DND-41 (cell line): ENCODE measurements at places on chromosomes 1 and 21.

GRCh38 chr1:163357378-163357777, 35.6 kb downstream of the NUF2 start:
- no peak for DNase-seq

DNA sequence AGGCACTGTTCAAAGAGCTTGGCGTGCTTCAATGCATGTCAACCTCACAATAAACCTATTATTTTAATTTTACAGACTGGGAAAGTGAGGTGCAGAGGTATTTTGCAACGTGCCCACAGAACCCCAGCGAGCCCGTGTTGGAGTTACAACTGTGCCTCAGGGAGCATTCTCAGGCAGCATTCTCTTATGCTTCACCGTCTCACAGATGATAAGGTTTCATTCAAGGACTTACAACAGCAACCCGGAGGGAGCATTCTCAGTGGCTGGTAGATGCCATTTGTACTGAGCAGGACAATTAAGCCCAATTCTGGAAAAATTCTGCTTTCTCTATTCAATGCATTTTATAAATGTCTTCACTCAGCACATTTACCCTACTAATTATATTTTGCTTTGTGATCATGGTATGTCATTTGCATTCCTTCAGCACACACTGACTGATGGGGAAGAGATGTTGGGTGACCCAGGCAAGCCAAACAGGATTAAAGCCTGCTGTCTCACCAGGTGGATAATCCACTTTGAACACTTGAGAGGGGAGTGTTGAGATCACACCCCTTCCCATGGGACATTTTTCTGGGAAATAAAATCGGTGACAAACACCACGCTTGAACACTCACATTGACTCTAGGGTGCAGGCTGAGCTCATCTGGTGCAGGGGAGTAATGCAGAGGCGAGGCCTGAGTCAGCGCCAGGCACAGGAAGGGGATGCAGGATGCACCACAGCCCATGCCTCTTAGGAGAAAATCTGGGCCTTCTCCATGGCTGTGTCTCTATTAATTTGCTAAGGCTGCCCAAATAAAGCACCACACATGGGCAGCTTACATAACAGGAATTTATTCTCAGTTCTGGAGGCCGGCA, 113.9 kb downstream of the CLIC6 start:
- DNase-seq: no peak

- DNase-seq: no peak
Observed at GRCh38 chr1:226989085-226989920, 49.2 kb downstream of the COQ8A start.

GRCh38 chr1:2090216-2090890, 40.1 kb downstream of the PRKCZ start:
- no peak for DNase-seq

DNA sequence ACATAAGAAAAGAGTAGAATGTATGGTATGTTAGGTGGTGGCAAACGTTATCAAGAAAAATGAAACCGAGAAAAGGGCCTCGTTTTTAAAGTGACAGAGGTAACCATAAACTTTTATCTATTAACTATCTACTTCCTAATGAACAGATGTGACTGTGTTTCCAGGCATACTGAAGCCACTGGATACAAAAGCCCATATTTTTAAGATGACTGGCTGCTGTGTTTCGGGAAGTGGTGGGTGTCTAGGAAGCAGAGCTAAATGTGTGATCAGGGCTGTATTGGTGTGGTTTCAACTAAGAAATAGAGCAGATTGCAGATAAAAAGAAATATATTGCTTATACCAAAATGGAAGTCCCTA, 71.8 kb downstream of the CHRM3 start:
- DNase-seq: no peak

DNA sequence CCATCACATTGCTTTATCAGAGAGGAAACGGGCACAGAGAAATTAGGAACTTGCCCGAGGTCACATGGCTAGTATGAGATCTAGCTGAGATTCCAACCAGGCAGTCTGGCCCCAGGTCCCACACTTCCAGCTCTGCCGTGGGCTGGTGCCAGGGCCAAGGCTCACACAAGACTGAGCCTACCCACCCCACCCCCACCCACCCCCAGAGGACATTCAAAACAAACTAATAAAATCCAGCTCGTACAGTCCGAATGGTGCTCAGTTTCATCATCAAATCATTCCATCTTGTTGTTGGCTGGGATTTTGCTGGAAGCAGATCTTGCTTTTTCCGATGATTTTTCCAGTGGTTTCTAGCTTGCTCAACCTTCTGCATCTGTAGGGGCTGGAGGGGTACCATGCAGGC, 27.9 kb downstream of the MATN1 start:
- no peak for DNase-seq

GRCh38 chr1:233229288-233229687, 66.2 kb downstream of the PCNX2 start:
- DNase-seq: no peak

GRCh38 chr1:167728818-167729410, 7.1 kb downstream of the MPZL1 start:
- DNase-seq: no peak

DNA sequence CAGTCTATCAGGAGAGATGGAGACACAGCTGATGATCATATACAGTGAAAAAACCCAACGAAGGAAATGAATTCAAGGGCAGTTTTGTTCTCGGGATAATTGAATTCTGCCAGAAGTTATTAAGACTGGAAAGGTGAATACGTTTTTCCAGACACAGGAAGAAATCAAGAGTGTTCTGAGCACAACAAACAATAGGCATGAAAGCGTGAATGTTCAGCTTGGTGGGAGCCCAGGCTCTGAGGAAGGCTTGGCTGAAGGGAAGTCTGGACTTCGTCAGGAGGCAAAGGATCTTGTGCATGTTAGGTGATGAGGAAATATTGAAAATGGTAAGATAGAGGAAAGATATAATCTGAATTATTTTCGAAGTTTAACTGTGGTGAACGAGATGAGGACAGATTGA, 50.4 kb downstream of the CYYR1 start:
- DNase-seq: no peak

DNA sequence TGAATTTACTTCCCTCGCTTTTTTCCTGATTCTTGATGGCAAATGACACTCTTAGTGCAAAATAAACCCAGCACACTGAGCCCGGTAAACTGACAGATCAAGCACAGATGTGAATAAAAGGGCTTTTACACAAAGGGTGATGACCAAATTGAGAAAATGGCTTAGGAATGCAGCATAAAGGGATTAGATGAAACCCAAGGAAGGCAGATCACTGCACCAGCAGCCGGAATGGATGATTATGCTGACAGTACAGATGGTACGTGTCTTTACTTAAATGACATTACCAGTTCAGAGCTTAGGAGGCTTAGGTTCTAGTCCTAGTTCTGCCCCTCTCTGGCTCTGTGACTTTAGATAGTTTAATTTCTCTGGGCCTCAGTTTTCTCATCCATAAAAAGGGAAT, 12.0 kb downstream of the PKP1 start:
- no peak for DNase-seq

DNA sequence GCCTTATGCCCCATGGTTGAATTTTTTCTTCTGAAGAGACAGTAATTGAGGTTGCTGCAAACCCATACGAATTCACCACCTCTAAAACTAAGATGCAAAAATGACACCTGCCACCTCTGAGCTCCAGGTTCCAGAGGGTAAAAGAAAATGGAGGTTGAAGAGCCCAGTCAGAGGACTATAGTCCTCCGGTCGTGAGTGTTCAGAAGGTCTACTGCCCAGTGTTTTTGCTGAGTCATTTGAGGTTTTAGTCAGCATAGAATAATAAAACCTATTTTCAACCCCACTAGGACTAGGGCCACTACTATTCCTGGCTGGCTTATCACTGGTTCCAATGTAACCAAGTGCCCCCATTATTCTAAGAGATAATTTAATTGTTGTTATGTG, 12.9 kb upstream of the SLAMF7 start:
- no peak for DNase-seq

GRCh38 chr21:25577424-25578055, 29.7 kb downstream of the MRPL39 start:
- no peak for DNase-seq

GRCh38 chr21:21039624-21040170, 41.5 kb downstream of the NCAM2 start:
- no peak for DNase-seq

DNA sequence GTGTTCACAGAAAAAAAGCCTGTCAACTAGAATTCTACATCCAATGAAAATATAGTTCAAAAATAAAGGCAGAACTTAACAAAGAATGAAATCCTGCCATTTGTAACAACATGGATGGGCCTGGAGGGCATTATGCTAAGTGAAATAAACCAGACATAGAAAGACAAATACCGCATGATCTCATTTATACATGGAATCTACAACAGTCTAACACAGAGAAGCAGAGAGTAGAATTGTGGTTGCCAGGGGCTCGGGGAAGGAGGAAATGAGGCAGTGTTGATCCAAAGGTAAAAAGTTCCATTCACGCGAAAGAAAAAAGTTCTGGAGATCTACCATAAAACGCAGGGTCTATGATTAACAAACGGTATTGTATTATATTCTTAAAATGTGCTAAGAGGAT, 282.6 kb downstream of the MRPL39 start:
- DNase-seq: no peak

GRCh38 chr1:9466780-9467758, 72.2 kb upstream of the SLC25A33 start:
- no peak for DNase-seq

GRCh38 chr21:28590676-28591075, 402.0 kb downstream of the LTN1 start:
- no peak for DNase-seq

DNA sequence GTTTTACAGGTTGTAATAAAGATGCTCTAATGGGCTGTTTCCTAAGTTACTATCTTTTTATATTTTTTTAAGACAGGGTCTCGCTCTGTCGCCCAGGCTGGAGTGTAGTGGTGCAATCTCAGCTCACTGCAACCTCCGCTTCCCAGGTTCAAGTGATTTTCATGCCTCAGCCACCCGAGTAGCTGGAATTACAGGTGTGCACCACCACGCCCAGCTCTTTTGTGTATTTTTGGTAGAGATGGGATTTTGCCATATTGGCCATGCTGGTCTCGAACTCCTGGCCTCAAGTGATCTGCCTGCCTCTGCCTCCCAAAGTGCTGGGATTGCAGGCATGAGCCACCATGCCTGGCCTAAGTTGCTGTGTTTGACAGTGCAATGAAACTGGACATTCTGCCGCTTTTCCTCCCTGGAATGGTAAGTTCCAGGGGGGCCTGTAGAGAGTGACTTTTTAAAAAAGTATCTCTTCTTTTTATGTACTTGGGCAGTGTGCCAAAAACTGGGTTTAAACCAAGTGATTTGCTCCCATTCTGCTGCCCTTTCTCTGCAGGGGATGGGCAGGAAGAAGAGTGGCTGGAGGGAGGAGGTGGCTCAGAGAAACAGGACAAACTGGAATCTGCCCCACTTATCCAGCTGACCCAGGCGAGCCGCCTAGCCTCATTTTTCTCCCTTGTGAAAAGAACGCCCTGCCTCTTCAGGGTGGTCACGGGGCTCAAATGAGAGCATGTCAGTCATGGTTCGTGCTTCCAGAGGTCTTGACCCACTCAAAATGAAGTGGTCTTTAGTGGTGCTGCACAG, 2.3 kb downstream of the SLC37A1 start:
- DNase-seq: no peak

DNA sequence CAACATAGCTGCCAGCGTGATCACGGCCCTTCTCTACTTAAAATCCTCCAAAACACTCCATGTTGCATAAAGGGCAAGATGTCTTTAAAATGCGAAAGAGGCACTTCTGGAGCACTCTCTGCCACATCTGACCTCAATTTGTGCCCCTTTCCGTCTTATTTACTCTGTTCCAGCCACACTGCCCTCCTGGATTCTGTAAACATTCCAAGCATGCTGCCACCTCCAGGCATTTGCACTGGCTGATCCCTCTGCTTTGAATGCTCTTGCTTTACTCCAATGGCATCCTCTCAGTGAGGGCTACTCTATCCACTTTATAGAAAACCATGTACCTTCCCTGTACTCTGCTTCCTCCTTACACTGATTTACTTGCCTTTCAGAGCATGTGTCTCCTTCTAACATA, 5.3 kb upstream of the RGS7 start:
- DNase-seq: no peak

- no peak for DNase-seq
Observed at GRCh38 chr1:10678852-10679251, 117.6 kb downstream of the CASZ1 start.

DNA sequence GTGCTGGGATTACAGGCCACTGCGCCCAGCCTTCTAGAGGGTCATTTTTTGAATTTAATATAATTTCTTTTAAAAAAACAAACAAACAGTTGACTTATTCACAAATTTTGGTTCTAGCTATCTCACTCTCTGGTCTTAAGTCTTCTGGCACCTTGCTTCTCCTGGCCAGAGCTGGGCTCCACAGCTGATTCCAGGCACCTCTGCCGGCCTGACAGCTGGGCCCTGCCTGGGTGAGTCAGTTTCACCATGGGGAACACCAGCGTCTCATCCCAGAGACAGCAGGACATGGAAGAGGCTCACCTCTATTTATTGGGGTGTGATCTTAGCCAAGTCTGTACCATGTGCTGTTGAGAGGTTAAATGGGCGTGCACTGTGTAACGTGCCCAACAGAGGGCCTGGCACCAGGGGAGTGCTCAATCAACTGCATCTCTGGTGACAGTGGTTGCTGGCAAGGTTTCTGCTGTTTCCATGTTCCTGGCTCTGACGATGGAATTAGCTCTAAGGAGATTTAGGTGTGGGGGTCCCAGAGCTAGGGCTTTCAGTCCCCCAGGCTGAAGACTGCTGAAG, 956 bp downstream of the CPLANE2 start:
- DNase-seq: peak; percentile 61

- no peak for DNase-seq
Observed at GRCh38 chr1:153246018-153246417, 13.5 kb upstream of the LORICRIN start.

DNA sequence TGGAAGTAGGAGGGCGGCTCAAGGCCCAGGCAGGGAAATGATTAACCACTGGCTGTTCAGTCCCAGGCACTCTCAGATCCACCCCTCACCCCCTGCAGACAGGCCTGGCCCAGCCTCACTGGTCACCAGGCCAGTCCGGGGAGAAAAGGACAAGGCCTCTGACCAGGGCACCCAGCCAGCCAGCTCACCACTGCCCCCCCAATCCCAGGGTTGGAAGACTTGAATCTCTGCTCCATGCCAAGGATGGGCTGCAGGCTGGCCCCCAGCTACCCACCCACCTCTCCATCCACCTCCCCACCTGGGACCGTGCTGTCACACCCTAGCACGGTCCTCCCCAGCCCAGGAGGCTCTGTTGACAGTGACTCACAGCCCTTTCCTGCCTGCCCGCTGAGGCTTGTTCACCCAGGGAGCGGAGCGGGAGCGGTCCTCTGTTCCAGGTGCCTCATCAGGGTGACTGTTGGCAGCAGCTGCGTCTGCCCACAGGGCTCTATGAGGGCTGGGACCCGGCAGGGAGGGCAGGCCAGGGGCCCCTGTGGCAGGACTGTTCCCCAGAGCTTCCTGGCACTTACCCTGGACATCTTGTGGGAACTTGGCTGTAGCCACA, 2.2 kb downstream of the LAD1 start:
- DNase-seq: no peak

GRCh38 chr1:237429252-237429651, 387.3 kb downstream of the RYR2 start:
- DNase-seq: no peak

GRCh38 chr1:44267438-44267837, 54.2 kb downstream of the DMAP1 start:
- DNase-seq: no peak
